ENCODE measurements at places on chromosomes 3 and 15.

DNA sequence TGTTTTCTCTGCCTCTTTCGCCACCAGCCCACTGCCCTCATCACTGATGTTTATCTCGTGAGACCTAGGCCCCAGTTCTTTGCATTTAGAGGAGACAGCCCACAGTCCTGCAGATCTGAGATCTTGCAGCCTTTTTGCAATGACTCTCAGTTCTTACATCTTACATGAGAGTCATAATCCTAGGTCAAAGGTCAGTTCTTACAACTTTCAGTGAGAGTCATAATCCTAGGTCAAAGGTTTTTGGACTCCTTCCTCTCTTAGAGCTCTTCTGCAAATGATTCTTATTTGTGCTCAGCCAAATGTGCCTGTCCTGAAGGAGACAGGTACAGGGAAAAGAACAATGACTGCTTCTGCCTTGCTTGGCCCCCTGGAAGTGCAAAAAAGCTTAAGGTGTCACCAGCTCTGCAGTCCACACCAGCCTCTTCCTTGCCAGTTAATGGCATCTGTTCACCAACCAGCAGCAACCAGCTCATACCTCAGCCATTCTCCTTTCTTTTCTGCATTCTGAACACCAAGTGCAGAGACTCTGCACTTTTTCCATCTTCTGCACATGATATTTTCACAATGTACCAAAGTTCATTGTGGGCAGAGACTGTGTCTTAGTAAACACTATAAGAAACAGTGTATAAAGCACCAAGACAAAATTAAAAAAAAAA is 67.1 kb downstream of the ABHD5 start:
- DNase-seq = no peak

DNA sequence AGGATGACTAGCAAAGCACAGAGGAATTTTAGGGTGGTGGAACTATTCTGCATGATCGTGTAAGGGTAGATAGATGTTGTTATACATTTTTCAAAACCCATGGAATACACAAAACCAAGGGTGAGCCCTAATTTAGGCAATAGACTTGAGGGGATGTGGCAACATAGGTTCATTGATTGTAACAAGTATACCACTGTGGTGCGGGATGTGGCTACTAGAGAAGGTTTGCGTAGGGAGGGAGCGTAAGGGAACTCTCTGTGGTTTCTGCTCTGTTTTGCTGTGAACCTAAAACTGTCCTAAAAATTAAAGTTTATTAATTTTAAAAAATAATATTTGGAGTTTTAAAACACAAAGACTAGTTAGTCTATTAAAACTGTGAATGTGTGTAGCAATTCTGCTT is 202.8 kb downstream of the PLCL2 start:
- no peak for DNase-seq

DNA sequence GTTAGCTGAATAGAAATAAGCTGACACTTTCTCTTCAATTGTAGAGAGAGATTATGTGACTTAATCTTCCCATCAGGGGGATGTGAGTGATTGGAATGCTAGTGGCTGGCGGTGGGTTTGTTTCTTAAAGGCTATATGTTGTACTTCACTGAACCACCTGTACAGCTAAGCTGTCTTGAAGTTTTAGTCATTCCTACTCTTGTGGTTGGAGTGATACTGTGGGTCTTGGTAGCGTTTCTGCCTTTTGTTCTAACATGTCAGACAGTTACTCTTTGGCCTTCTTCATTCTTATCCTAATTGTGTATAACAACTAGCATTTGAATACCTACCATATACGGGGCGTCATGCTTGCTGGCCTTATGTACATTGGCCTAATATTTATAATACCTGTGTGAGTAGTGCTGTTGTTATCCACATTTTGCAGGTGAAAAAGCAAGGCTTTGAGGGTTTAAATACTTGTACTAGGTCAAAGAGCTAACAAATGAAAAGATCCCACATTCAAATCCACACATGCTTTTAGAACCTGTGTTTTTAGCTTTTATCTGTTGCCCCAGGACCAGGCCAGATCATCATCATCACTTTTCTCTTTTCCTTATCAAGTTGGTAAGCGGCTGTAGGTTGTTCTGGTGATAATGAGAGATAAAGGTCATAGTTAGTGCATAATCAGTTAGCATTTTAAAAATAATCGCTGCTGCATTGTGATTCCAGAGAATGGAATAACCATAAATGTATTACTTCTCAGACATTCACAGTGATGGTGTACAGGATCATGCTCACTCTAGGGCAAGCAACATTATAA is 50.2 kb downstream of the AKAP13 start:
- no peak for DNase-seq

- DNase-seq = no peak
Measured at GRCh38 chr3:169861871-169862270, 7.9 kb downstream of the LRRC31 start.

- no peak for DNase-seq
Measured at GRCh38 chr3:188282871-188283270, 128.9 kb downstream of the LPP start.

- no peak for DNase-seq
Measured at GRCh38 chr3:195803289-195803908, 8.3 kb downstream of the MUC4 start.

- no peak for DNase-seq
Measured at GRCh38 chr3:132669256-132669777, 9.2 kb downstream of the UBA5 start.

DNA sequence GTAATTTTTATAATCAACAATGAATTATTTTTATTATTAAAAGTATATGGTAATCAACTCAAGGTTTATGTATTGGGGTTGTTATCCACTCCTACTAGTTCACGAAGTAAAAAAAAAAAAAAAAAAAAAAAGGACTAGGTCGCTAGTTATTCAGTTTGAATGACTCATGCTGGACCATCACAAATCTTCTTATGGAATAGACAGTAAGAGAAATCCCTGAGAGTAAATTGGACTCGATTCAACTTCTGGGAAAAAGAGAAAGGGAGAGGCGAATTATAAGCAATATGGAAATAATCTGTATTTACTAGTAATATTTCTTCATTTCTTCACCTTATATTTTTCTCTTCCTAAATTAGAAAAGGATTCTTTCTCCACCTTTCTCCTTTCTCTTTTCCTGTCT is 2.0 kb downstream of the MYEF2 start:
- no peak for DNase-seq

DNA sequence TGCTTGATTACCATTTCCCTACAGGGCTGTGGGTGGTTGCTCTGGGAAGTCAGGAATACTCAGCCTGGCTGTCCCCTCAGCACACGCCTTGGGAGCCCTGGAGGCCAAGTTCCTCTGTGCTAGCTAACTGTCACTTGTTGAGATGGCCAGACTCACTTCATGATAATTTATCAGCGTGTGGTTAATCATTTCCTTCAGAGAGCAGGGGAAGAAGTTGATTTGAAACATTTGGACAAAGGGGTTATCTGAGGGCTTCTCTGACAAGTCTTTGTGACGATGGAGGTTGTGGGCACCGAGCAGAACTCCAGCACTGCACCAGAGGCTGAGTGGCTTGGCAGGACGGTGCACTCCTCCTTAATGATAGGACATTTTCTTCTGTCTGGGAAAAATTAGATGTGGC is 61.9 kb downstream of the WHAMM start:
- DNase-seq = no peak

DNA sequence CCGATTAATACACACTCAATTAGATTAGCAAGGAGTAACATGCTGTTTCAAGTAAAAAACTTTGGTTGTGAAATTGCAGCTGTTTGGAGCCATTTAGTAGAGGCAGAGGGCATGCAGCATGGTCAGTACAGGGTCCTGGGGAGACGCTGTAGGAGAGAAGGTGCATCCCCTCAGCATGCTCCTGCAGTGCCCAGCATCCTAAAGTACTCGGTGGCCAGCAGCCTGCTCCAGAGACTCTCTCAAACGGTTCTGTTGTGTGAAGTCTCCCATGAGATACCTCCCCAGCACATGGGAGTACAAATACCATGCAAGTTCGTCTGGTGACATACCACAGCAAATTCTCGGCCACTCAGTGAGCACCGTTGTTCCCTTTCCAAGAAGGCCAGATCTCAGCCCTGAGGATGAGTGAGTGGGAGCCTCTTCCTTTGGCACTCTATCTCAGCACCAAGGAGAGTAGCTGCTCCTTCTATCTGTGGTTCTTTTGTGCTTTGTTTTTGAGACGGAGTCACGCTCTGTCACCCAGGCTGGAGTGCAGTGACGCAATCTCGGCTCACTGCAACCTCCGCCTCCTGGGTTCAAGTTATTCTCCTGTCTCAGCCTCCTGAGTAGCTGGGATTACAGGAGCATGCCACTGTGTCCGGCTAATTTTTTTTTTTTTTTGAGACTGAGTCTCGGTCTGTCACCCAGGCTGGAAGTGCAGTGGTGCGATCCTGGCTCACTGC is 72.7 kb downstream of the TJP1 start:
- no peak for DNase-seq

DNA sequence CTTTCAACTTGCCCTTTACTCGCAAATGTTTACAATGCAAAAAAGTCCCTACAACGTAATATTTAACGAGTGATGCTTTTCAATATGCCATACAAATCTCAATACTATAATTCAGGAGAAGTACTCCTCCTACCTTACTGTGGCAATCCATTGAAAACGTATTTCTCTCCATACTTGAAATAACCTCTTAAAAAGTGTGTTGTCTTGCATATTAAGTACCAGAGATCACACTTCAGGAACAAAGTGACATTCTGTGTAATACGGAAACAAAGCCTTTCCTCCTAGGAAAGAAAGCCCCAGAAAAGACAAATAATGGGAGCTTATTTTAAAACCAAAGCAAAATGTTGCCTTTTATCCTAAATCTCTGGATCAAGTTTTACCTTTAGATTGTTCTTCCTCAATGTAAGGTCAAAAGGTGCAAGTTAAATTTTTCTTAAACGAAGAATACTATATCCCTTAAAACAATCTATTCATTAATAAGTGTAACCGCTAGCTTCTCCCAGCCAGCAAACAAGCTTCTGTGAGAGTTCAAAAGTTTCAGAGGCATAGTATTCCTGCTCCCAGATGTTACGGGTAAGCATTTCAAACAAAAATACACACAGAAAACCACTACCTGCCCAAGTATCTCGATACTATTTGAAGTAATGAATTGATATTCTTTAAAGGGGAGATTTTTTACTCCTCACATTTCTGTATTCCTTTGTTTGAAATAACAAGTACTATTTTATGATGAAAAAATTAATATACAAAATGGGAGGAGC is 1.7 kb downstream of the TJP1 start:
- DNase-seq = no peak
